ENCODE measurements at places on chromosomes 16 and 17.

DNA sequence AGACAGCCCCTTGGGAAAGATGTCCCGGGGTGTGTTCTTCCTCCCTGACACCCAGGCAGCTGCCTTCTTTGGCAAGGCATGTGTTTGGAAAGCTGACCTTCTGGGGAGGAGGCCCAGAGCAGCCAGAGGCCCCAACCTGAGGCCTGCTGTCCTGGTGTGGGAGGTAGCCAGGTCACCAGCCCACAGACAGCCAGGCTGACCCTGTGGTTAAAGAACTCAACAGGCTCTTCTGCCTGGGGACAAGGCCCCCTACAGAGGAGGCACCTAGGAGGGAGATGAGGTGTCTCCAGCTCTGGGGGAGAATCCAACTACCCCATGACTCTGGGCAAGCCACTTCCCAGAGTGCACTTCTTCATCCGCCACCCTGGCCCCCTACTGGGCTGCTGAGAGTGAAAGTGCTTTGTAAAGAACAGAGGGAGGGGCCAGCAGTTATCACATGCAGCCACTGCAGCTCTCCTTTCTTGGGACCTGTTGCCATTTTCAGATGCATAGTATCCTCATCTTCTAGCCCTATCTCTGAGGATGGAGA lies 13.1 kb upstream of the SREBF1 start:
- DNase-seq, result no peak

GRCh38 chr16:72832621-72833248 lies 215.2 kb downstream of the ZFHX3 start:
- DNase-seq, result peak; percentile 74

DNA sequence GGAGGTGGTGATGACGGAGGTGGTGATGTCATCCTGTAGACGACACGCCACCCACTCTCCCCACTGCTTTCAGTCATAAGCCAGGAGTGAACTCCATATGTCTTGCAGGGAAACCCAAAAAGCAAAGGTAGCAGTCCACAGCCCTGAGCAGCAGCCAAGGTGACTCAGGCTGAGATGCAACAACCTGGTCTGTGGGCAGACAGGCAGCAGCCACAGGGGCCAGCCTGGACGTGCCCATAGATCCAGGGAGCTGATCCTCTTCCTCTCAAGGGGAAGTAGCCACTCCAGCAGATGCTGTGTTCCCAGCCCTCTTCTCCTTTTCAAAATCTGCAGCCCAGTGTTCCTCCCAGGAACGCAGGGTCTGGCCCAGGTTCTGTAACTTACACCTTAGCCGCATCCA lies 17.3 kb upstream of the CIITA start:
- no peak for DNase-seq

GRCh38 chr17:10072556-10073425 lies 125.6 kb downstream of the GAS7 start:
- no peak for DNase-seq

DNA sequence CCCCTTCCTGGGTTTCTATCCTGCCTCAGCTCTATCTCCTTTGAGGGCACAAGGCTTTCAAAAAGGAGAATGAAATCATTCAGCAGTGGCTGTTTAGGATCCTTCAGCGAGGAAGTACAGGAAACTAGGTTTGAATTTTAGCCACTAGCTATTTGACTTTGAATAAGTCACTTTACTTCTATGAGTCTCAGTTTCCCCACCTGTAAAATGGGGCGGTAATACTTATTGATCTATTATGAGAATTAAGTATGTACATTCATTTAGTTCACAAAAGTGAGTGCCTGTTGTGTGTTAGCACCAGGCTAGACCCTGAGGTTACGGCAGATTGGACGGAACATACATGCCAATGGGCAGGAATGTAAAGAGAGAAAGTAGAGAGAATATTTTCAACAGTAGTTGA lies 6.6 kb downstream of the CDH1 start:
- no peak for DNase-seq

- no peak for DNase-seq
Measured at GRCh38 chr17:51456942-51457341, 196.6 kb downstream of the UTP18 start.

- no peak for DNase-seq
Measured at GRCh38 chr17:81027591-81028505, 7.1 kb upstream of the BAIAP2 start.

DNA sequence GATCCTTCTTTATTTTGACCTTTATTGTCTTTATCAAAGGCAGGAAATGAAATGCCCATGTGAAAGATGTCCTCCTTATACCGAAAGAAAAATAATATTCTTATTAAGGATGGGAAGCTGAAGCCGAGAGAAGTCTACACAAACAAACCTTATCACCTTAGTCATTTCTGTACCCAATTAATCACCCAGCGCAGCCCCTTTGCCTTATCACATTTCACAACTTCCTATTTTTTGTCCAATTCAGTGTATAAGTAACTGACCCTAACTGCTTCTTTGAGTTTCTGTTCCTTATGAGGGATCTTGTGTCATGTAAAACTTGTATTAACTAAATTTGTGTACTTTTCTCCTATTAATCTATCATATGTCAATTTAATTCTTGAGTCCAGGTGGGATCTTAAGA lies 16.4 kb upstream of the CCL23 start:
- DNase-seq, result no peak

DNA sequence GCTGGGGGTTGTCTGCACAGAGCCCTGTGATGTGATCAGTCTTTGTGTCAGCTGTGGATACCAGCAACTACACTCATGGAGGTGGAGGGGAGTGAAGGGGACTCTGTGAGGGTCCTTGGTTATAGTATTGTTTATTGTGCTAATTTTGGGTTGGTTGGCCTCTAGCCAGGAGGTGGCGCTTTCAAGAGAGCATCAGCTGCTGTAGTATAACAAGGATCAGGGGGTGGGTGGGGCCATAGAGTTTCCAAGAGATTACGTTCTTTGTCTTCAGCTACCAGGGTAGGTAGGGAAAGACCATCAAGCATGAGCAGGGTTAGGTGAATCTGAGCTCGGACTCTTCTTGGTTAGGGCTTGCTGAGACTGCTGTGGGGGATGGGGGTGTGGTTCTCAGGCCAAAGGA lies 97.1 kb upstream of the HS3ST3A1 start:
- DNase-seq, result no peak

GRCh38 chr16:9118170-9118569 lies 26.7 kb downstream of the HAPSTR1 start:
- DNase-seq, result no peak

- no peak for DNase-seq
Measured at GRCh38 chr17:20797292-20797691, 217.8 kb downstream of the CDRT15L2 start.

GRCh38 chr17:59845595-59846393 lies 46.9 kb downstream of the TUBD1 start:
- peak; percentile 31 for DNase-seq

DNA sequence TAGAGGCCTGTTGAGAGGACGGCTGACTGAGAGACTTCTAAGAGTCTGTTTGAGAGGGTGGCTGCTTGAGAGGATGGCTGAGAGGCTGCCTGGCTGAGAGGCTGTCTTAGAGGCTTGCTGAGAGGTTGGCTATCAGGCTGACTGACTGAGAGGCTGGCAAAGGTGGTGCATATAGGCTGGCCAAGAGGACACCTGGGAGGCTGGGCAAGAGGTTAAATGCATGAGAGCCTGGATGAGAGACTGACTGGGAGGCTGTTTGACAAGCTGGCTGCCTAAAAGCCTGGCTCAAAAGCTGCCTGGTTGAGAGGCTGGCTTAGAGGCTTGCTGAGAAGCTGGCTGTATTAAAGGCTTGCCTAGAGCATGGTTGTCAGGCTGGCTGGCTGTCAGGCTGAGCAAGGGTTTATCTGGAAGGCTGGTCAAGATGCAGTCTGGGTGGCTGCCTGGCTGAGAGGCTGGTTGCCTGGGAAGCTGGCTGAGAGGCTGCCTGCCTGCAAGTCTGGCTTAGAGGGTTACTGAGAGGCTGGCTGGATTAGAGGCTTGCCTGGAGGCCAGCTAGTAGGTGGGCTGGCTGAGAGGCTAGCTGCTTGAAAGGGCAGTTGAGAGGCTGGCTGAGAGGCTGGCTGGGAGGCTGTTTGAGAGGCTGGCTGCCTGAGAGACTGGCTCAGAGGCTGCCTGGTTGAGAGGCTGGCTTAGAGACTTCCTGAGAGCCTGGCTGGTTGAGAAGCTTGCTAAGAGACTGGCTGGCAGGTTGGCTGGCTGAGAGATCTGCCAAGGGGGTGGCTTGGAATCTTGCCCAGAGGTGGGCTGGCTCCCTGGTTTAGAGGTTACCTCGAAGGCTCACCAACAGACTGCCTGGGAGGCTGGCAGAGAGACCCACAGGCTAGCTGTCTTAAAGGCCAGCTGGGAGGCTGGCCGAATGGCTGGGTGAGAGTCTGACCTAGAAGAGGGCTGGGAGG lies 38.3 kb upstream of the ACSM2B start:
- no peak for DNase-seq

GRCh38 chr17:55117164-55117563 lies 147.6 kb upstream of the HLF start:
- no peak for DNase-seq

- no peak for DNase-seq
Measured at GRCh38 chr16:20311548-20311947, 15.8 kb downstream of the GP2 start.

DNA sequence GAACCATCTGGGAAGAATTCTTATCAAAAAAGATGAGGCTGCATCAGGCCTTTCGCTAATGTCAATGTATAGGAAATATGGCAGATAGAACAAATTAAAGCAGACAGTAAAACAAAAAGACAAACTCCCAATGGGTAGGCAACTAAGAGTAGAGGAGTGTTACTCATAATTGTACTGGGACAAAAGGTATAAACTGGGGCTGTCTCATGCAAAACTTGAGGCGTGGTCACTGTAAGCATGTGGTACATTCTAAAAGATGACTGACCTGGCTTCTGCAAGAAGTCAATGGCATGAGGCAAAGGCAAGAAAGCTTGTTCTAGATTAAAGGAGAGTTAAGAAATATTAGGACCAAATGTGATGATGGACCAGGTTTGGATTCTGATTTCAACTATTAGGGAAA lies 26.7 kb downstream of the SMIM36 start:
- DNase-seq, result no peak

GRCh38 chr17:73788111-73788510 lies 143.9 kb upstream of the SDK2 start:
- DNase-seq, result no peak

DNA sequence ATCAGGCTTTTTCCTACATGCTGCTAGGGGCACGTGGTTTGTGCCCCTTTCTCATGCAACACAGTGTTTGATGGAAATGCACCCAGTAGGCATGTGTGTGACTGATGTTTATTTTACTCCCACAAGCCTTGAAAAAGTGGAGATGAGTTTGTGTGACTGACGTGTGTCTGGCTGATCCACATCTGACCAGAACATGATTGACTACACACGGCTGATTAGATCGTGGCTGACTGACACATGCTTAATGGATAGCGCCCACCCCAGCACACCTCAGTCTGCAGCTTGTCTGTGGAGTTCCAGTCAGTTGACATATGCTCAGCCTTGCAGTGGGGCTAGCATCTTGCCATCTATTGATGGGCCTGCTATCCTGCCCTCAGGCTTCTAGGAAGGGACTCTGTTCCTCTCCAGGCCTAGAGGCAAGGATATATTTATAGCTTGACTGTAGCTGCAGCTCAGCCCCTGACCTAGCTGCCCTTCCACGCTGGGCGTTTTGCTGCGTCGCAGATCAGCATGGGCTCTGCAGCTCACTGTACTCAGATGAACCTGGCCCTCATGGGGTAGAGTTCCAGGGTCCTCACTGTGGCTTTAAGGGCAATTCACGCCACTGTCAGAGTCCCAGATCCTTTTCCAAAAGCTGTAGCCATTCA lies 112.3 kb downstream of the HS3ST2 start:
- no peak for DNase-seq

GRCh38 chr16:83021746-83022145 lies 395.0 kb downstream of the CDH13 start:
- no peak for DNase-seq

DNA sequence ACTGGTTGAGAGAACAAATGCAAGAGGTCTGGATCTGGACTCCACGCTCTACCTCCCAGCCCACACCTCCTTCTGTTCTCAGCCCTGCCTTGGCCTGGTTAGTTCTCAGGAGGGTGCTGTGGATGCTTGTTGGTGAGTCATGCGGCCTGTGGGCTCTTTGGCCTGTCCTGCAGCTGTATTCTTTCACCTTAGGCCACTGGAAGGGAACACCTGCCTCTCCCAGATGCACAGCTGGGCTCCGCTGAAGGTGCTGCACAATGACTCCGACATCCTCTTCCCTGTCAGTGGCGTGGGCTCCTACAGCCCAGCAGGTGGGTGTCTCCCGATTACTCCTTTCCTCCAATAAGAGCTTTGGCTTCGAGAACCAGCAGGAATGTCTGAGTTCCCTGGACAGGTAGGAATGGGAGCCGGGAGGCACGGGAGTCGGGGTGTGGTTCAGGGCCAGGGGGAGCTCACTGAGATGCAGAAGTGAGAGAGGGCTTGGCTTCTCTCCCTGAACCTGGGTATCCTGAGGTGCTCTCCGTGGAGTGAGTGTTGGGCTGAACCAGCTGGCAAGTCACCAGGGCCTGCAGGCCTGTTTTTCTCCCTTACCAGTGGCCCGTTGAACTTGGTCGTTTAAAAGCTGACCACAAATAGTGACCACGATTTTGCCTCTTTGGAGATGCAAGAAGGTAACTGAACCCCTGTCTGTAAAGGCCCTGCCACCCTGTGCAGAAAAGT lies 85.0 kb downstream of the SNX29 start:
- no peak for DNase-seq

Data from hepatic stellate cell (primary cell).